ENCODE measurements at places on chromosomes 4 and X.

DNA sequence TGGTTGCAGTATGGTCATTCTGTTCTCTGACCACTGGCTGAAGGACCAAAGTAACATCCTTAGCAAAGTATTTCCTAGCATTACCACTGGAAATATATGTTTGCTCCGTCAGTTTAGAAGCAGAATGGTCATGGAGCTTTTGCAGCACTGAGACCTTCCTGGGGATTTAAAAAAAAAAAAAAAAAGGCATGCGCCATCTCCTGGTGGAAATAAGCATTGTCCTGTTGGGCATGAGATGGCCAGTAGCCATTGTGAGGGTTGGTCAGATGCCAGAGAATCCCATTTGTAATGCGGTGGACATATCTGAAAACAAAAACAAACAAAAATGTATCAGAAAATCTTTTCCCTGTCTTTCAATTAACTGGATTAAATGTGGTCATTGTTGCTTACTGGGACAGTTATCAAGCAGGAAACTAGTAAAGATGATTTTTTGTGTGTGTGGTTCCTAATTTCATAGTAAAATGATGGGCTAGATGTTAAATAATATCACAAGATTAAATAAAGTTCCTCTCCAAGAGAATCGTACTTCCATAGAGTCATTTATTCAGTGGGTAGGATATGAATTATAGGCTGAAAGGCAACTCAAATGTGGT is 139.6 kb downstream of the SOWAHB start:
- peak; percentile 24 for DNase-seq

- DNase-seq, result no peak
Observed at GRCh38 chrX:107226757-107227156, 20.3 kb downstream of the DNAAF6 start.

DNA sequence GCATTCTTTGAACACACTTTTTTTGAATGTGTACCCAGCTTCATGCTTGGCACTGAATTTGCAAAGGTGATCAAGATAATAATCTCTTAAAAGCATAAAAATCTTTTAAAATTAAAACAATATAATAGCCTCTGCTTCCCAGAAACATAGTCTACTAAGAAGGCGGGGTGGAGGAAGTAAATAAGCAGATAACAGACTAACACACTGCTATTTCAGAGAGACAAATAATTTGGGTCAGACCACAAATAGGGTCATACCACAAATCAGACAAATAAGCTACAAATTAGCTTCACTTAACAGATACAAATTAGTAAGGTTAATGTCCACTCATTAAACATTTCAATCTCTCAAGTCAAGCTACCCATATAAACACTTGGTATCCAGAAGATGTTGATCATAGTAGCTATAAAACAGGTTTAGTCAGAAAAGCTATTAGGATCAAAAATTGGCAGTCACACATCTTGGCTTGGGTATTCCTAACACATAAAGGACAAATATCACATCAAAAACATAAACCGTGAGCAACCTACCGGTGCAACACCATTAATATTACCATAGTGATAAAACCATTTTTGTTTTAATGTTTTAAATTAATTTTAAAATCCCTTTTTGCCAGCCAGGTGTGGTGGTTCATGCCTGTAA is 47.3 kb downstream of the PPP3CA start:
- DNase-seq, result no peak

DNA sequence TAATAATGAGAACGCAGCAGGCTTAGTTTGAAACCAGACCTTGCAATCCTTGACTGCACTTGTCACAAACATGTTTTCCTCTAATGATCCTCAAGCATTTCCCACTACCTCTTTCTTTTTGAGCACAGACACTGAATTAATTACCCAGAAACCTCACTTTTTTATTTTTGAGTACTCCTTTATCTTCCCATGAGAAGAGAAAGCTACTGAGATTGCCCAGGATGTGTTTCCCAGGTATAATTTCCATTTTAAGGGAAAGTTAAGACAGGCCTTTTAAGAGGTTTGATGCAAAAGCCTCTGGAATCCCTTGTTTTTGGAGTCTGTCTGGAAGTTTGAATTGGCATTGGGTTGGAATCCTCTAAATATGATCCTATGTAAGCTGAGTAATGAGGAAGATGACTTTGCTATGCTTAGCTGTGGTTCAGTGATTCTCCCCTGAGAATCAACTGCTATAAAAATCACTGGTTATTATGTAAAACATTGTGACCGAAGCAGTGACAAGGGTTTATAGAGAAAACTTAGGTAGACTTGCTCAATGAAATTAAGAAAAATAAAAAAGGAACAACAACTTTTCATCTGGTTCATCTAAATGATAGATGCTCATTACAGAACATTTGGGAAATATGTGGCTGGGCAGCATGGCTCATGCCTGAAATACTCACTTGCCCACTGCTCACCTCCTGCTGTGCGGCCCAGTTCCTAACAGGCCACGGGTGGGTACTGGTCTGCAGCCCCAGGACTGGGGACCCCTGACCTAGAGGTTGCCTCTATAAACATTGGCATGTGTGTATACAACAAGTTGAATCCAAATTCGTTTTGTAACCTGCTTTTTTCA is 10.8 kb upstream of the RHOH start:
- no peak for DNase-seq

DNA sequence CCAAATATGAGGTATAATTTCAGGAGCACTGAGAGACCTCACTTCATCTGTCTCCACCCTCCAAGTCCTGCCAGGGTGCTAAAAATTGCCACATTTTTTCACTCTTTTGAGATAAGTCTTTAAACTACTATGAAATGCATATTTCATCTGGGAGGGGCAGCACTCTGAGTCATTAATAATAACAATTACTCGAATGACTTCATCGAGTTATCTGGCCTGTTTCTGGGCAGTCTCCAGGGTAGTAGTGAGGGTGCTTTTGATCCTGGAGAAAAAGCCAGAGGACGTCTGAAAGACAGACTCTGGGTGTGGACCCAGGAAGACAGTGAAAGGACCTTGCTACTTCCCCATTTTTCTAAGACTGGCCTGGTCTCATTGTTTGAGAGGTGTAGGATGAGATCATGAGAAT is 42.3 kb upstream of the SRD5A3 start:
- no peak for DNase-seq

- DNase-seq, result no peak
Observed at GRCh38 chr4:76696109-76696508, 201.8 kb downstream of the SOWAHB start.

- DNase-seq, result no peak
Observed at GRCh38 chrX:43805579-43805978, 76.7 kb downstream of the MAOB start.

GRCh38 chr4:83574247-83574646 is 38.3 kb downstream of the GPAT3 start:
- DNase-seq, result no peak

GRCh38 chr4:74534936-74535335 is 90.0 kb downstream of the AREG start:
- DNase-seq, result no peak

DNA sequence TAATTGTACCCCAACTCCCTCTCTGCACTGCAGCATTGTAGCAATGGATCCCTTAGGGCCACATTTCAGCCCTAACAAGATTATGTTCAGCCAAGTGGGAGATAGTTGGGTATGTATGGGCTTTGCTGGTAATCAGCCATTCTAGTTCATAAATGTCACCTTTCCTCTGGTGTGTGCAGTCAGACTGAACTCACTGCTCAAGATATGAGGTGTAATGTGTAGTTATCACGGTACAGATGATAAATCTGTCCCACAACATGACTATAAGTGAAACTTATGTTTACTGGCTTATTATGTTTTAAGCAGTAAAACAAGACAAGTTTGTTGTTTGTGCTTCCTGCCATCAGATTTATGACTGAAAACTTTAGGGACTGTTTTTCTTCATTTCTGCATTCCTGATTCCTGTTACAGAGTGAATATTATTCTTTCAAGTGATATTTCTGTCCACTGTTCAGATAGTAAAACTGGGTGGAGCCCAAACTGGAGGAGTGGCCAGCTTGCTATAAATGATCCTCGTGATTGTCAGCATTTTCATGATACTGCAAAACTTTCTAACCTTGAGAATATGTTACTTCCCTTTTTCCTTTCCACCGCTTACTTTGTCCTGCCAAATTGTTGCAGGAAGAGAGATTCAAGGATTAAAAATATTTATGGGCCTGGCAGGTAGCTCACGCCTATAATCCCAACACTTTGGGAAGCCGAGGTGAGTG is 44.9 kb downstream of the ANAPC4 start:
- DNase-seq, result peak; percentile 56

- no peak for DNase-seq
Observed at GRCh38 chrX:147498796-147499195, 412.9 kb upstream of the FMR1 start.

DNA sequence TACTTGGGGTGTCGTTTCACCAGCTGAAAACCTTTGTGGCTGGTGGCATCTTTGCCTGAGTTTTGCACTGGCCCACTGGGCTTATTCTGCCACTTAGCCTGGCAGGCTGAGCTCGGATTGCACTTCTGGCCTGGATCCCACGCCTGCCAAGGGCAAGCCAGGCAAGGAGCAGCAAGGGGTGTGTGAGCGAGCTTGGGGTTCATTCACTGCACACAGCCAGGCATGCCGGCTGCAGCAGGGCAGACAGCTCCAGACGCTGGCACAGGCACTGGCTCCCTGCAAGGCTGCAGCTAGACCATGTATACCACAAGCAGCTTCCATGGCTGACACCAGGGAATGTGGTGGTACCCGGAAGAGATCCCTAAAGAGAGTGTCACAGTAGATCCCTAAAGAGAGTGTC is 476.3 kb downstream of the EPHA5 start:
- no peak for DNase-seq

GRCh38 chrX:103396186-103396585 is 19.8 kb downstream of the BEX3 start:
- DNase-seq, result no peak

DNA sequence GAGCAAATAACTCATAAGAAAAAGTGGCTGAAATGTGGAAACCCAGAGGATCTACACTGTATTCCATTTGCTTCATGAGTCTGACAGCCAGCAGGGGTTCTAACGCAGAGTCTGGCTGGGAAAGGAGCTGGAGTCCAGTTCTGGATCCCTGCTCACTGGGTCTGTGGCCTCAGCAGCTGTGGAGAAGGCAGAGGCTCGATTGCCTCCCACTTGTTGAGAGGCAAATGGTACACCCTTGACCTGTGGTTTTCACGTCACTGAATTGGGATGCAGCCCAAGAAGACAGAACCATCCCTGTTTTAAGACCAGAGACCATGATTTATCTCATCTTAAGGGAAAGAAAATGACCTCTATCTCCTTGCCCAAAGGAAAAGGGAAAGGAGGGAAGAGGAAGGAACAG is 147.0 kb upstream of the NOCT start:
- DNase-seq, result no peak

DNA sequence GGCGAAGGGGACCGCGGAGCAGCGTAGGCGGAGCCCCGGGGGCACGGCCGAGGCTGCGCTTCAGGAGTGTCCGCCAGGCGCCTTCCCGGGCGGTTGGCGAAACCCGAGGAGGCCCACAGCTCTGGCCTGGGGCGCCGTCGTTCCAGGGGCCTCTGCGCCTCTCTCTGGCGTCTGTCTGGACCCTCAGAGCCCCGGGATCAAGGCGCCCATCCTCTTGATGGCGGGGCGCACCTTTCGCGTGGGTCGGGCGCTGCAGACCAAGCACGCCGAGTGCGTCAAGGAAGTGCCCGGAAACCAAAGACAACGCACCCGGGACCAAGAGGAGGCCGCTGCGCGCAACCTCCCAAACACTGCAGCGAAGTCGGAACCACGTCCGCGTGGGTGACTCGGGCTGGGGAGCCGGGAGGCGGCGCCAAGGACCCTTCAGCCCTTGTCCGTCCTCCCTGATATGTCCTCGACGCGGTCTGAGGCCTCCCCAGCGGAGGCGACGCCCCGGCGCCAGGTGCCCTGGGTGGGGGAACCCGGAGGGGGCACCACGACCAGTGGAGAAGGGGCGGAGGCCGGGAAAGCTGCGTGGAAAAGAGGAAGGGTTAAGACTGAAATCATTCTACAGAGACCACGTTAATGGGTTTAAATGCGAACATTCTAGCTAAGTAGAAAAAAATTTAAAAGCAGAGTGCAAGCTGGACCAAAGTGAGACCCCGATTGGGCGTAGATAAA is 9.9 kb downstream of the HMX1 start:
- DNase-seq, result no peak

DNA sequence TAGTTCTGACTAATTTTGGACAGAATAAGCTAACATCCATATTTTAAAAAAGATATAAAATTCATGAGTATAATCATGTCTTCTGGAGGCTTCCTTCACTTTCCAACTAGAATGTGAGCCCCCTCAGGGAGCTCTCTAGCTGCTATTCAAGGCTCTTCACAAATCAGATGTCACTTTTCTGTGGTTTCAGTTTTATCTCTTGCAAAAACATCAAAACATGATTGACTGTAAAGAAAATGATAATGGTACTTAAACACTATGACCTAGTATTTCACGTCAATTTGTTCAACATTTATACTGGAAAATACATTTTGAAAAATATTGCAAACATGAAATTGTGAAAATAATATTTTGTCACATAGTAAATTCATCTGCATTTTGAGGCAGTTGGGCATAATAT is 234.2 kb downstream of the UNC5C start:
- DNase-seq, result no peak

- no peak for DNase-seq
Observed at GRCh38 chr4:28788929-28789490, 1928.4 kb downstream of the STIM2 start.

DNA sequence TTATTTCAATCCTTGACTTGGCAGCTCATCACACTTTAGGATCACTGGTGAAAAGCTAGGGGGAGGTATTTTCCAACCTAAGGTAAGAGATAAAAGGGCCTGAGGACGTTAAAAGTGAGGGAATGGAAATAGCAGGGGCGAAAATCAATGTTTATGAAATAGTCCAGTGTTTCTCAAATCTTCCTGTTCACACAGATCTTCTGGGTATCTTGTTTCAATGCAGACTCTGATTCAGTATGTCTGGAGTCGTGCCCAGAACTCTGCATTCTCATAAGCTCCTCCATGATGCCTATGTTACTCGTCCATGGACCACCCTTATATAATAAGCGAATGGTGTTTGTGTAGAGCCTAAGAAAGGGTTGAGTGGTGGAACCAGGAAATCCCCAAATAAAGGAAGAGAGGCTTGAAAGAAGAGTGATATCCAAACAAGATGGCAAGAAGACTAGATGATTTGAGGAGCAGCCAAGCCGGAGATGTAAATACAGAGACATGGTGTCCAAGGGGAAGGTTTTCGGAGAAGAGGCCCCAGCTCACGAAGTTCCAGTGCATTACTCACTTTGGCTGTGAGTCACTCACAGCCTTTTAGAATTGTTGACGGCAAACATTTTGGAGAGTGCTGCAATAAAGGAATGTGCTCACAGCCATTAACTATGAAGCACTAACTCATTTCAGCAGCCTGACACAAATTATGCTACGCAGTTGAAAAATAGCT is 215.6 kb upstream of the PPARGC1A start:
- DNase-seq, result no peak

- peak; percentile 1 for DNase-seq
Observed at GRCh38 chrX:63918611-63919010, 133.6 kb upstream of the ARHGEF9 start.

DNA sequence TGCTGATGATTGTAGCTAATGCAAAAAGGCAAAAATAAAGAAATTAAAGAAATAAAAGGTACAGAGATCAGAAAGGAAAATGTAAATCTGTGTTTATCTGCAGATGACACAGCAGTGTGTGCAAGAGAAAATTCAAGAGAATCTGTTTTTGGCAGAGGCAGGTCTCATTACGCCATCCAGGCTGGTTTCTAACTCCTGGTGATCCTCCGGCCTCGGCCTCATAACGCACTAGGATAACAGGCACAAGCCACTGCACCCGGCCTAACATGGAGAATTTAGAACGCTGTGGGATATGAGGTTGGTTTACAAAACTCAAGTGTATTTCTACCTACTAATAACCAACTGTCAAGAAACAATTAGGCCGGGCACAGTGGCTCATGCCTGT is 29.4 kb downstream of the CTBP1 start:
- no peak for DNase-seq
